ENCODE measurements at places on chromosomes 4 and X.

- DNase-seq = no peak
Observed at GRCh38 chrX:50973199-50973598, 62.7 kb downstream of the BMP15 start.

DNA sequence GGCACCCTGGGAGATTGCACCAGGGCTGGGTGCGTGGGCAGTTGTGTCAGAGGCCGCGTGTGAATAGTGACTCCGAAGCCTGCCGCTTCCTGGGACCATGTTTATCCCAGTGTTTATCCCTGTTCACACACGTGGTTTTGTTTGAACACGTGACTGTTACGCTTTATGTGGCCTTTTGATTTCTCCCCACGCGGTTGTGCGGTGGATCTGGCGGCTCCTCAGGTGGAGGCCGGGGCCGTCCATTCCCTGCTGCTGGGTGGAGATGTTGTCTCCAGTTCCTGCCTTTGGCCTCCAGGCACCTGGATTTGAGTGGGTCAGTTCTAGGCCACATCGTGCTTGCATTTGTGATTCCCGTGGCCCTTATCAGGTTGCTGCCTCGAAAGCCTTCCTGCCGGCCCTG is 35.1 kb downstream of the NELFA start:
- no peak for DNase-seq

DNA sequence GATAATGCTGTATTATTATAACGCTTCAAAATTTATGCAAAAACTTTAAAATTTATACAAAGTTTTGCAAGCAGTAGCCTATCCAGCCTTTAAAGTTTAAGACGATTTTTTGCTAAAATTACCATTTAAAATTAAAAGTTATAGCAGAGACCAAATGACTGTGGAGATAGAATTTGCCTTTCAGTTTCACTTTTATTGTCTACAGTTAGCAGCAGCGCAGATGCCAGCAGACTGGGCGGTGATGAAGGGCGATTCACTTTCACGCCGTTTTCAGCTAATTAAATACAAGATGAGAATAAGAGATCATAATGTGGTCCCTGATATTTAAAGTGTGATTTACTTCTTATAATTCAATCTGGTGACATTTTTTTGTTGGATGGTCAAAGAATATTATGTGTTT is 1381.5 kb upstream of the ADGRL3 start:
- no peak for DNase-seq

DNA sequence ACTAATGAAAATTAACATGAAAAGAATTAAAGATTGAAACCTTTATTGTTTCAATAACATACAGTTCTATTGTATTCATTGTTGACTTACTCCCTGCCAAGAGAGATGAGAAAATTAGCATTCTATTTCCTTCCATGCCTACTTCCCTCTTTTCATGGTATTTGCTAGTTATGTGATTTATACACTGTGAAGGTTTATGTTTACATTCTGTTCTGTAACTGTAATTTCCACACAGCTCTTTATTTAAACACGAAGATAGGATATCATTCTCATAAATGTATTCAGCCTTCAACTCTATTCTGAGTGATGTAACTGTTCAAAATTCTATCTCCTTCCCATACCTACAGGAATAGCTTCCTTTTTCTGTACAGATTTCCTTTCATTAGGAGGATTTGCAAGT is 6.6 kb downstream of the CCDC110 start:
- DNase-seq = no peak

DNA sequence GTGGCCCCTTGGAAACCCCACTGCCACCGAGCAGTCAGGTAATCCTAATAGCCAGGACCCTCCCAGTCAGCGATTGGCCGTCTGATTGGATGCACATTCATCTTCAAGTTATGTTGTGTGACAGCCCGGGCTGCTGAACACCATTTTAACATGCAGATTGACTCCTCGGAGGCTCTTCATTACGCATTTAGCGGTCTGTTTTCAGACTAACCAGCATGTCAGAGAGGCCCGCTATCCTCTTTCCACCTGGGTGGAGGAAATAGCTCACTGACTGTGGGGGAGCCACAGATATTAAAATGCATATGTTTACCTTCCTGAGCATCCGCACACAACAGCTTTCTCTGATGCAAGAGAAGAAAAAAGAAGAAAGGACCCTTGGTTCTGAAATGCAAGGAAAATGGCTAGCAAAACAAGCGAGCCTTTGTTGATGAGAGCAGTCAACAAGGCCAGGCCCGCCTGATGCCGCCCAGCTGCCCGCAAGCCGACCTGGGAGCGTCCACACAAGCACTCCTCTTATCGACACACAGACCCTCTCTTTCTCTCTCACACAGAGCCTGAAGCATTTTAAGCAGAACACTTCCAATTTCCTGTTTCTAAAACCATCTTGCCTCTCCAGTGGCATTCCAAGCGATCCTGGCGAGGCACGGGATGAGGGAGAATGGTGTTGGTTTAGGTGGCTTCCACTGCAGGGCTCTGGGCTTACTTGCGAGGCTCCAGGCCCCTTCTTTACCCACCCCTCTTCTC is 118.3 kb downstream of the MGST2 start:
- DNase-seq = no peak

GRCh38 chr4:25088093-25088952 is 57.6 kb upstream of the LGI2 start:
- DNase-seq = no peak

GRCh38 chrX:38970845-38971244 is 169.6 kb downstream of the MID1IP1 start:
- peak; percentile 35 for DNase-seq

- no peak for DNase-seq
Observed at GRCh38 chr4:186733778-186734177, 10.1 kb upstream of the FAT1 start.

- no peak for DNase-seq
Observed at GRCh38 chrX:21487832-21488231, 113.6 kb downstream of the CNKSR2 start.

DNA sequence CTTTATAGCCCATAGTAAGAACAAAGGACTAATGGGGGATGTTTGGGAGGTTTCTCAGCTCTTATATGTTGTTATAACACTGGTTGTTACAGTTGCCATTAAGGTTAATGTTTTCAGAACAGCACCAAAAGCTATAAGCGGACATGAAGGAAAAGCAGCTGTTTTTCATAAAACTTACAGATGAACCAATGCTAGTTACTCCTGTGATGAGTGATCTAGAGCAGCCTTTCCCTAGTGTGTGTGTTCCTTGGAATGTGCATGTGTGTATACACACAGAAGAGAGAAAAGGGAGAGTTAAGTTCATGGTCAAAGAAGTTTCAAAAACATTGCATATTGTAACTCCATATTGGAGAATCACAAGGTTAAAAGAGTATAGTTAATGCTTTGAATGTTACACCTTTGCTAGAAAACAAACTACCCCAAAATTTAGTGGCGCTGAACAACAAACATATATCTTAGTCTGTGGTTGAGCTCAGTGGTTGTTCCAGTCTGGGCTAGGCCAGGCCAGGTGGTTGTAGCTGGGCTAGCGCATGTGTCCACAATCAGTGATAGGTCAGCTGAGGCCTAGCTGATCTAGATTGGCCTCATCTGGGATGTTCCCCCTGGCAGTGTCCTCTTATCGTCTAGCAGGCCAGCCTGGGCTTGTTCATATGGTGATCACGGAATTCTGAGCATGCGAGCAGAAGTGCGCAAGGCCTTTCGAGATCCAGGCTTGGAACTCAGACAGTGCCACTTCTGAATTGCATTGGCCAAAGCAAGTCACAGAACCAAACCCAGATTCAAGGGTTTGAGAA is 151.0 kb downstream of the NHS start:
- DNase-seq = no peak

DNA sequence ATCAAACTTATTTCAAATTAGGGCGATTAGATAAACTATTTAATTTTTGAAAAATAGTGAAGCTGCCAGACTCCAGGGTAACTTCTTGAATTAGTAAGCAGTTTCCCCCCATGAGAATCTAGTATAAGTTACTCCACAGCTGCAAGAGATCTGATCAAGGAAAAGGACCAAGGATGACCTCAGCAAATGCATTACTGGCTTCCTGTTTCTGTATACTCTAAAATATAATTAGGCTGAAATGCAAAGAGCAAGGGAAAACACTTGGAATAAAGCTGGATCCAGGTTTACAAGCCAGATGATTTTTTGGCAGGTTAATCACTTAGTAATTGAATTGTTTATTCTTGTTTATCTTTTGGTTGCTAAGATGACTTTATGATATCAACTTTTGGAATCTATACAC is 13.4 kb upstream of the P2RY10 start:
- no peak for DNase-seq

DNA sequence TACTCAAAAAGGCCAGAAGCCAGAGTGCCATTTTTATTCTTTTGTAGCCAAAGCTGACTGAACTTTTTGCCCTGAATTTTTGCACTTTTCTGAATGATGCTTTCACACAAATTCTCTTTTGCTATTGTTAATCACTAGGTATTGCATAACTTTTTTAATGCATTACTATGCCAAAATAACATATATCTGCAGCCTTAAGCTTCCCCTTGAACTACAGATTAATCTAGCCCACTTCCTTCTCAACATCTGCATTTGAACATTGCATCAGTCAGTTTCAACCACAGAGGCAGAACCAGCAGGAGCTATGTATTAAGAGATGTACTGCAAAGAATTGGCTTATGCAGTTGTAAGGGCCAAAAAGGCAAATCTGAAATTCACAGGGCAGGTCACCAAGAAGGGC is 197.6 kb upstream of the GYPA start:
- no peak for DNase-seq

DNA sequence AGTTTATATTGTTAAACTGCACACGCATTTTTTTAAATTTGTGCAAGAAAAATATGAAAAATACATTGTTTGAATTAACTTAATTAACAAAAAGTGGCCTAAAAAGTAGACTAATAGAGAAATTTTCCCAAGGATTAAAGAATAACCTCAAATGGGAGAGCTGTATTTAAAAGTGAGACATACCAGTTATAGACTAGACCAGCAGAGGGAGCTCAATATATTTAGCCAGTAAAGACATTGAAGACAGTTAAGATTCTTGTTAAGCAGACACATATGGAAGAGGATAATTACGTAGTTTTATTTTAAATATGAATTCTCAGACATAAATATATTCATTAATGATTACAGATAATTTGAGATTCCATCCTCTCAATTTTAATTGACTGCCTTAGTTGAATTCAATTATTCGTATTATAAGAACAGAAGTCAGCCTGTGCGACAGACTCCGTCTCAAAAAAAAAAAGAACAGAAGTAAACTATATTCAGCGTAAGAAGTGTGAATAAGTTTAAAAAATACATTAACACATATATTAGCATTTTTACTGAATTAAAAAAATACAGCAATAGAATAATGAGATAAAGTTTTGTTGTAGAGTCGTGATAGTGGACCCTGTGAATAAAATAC is 64.8 kb downstream of the GLRA3 start:
- no peak for DNase-seq

DNA sequence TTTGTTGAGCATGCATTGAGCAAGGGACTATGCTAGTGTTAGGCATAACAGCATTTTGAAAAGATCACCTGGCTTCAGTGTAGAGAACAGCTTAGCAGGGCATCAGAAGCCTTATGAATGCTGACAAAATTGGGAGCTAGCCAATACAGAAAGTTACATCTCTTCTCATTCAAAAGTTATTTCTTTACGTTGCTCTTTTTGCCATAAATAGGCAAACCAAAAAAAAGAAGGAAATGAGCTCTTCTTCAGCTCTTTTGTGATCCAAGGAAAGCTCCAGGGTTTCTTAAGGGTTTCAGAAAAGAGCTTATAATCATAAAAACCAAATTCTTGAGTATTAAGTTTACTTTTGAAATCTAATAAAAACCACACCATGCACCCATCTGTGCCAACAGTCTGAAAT is 35.2 kb upstream of the LNX1 start:
- no peak for DNase-seq

DNA sequence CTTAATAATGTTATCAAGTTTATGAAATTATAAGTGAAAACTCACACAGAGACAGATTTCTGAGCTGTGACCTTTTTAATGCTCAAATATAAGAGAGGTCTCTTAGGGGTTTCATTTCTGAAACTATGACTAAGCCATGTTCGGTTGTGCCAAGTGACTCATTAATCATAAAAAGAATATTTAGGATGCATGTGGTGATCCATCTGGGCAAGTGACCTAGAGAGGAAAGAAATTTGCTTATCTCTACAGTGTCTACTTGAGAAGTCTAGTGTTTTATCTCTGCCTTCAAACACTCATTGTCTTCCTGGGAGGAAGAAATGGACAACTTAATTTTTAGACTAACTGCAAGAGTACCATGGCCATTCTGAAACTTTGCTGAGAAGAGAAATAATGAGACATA is 545.3 kb upstream of the GRID2 start:
- no peak for DNase-seq

GRCh38 chr4:165457793-165458192 is 79.0 kb downstream of the CPE start:
- no peak for DNase-seq

DNA sequence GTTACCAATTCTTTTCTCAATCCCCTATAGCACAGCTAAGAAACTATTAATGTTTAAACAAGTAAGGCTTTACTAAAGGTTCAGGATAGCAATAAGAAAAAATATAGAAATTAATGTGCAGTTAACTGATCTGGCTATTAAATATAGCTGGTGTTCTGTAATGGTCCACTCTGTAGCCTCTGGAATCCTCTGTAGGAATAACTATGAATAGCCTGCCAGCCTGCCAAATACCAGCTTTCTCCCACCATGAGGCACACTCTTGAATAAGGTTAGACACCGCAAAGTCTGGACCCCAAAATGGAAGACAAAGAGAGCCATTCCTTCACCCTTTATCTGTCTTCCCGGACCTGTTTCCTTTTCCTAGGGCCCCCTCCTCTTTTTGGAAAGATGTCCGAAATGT is 30.6 kb downstream of the CEP44 start:
- no peak for DNase-seq

GRCh38 chr4:113260688-113261087 is 211.2 kb downstream of the ANK2 start:
- DNase-seq = no peak

DNA sequence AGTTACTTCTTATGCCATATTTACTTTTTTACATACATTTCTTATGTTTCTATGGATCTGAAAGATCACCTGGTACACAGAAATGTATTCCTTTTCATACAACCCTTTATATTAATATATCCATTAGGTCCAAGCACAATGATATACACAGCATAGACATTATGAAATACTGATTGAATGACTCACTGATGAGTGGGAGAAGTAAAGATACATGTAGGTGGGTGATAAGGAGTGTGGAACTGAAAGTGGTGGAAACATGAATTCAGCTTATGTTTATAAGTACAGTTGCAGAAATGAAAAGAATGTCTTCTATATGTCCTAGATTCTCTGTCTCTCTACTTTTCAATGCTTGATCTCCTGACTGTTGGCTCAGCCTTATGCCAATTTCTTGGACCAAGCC is 87.9 kb downstream of the YIPF7 start:
- DNase-seq = no peak

Data from activated CD4-positive, alpha-beta T cell treated with anti-CD3 and anti-CD28 coated beads, Interleukin-2, amount 50 U/mL, for 48 hours (primary cell).